ENCODE measurements at places on chromosomes 5 and 9. TPM values are rescaled to one million over a fixed set of nuclear protein-coding genes. Genes with fewer than 3 reads are reported as not detected.

Gene CARD6
- 0.63 TPM for total RNA-seq

Gene EIF4EBP3
- not detected for total RNA-seq

Gene IFNB1
- total RNA-seq = not detected

Gene CDH6
- total RNA-seq = 52.0 TPM

Gene FRRS1L
- 85.4 TPM for total RNA-seq

Gene BRD3OS
- 30.0 TPM for total RNA-seq
